ENCODE measurements at places on chromosomes 12 and 14.

DNA sequence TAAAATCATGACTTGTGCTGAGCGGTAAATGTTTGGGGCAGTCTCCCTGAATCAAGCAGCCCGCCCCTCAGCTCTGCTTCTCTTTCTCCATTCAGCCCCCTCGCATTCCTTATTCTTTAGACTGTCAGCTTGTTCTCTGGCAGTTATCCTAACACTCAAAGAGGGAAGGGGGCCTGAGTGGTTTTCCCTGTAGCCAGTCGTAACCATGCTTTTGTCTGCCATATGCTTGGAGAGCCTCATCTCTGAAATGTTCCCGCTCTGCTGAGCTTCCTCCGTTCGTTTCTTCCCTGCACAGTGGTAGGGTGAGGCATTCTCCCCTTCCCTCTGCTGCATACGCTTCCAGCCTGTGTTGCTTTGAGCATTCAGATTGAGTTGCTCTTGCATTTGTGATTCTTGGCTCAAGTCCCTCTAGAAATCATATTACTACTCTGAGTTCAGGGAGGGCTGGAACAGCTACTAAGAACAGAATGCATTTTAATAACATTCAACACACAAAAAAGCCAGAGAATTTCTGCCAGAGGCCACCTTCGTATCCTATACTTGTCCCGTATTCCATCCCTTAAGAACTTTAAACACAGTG, 119.7 kb downstream of the FBXL14 start:
- no peak for DNase-seq

DNA sequence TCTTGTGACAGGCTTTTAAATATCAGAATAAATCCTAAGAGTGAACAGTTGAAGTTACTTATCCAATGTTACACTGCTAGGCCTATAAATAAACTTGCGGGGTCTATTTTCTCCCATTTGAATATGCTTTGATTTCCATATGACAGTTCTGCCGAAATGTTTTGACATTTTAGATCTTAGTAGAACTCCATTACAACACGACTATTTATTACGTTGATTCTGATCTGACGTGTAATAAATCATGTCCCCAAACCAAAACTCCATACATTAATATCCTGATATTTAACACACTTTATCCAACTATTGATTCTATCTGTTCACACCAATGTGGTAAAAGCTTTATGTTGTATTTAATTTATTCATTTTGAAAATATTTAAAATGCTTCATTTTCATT, 16.1 kb upstream of the NEMF start:
- DNase-seq: no peak

DNA sequence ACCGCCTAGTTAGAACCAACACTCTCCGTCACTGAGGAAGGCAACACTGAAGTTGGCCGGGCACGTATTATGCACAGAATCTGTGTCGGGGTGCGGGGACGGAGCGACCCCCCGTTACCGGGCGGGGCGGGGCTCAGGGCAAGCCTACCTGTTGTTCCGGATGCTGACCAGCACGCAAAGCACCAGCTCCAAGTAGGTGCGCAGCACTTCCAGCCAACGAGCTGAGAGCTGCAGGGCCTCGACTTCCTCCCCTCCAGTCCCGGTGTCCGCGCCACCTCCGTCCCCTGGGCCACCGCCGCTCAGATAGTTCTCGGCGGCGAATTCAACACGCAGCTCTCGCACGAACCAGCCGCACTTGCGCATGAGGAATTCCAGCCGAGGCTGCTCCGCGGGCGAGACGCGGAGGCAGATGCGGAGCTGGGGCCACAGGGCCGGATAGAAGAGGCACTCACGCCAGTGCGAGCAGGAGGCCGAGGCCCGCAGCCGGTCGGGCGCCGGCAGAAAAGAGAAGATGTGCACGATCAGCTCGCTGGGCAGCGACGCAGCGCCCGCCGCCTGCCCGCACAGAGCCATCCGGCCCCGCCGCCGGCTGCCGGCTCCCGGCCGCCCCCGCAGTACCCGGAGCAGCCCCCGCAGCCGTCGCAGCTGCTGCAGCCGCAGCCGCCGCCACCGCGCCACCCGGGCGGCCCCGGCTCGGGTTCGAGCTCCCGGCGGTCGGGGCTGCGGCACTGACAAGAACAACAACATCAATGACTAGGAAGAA, 636 bp downstream of the FBXO33 start:
- DNase-seq: peak; percentile 57

- DNase-seq: peak; percentile 94
Observed at GRCh38 chr12:54358945-54359761, 5.1 kb downstream of the GPR84 start.

- DNase-seq: no peak
Observed at GRCh38 chr12:54658306-54659264, 10.4 kb upstream of the DCD start.

- DNase-seq: no peak
Observed at GRCh38 chr12:57853864-57854556, 7.5 kb upstream of the CTDSP2 start.

DNA sequence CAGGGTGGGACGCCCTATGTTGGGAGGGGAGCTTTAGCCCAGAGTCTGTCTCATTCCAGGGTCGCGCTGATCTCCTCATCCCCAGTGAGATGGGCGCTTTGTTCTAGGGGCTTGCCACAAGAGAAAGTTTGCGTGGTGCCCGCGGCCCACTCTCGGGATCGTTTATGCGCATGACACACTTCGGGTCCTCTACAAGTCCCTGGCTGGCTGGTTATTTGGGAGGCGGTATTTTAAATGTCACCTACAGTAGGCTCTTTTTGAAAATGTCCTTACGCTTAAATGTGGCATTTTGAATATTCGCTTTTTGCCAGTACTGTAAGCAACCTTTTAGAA, 541 bp downstream of the GOLT1B start:
- DNase-seq: peak; percentile 30

DNA sequence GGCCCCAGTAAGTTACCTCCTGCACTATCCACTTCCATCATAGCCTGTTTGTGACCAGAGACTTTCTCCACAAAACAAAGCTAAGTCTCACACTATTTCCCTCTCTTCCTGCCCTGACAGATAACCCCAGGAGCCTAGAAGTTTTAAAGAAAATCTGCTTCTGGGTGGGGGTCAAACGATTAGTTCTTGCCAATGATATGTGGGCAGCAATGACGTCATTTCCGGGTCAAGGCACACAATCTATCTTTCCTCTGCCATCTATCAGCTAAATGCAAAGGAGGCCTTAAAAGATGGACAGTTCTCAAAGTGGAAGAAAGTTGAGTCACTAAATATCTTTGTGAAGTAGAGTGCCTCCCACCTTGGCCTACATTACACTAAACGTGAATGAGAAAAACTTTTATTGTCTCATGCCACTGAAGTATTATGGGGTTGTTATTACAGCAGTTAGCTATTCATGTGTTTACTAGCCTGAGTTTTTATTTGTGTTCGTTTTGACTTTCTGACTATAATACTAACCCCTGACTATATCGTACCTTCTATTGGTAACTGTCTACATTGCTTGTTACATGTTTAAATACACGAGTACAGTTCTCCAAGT, 86.2 kb downstream of the DENND5B start:
- DNase-seq: no peak

DNA sequence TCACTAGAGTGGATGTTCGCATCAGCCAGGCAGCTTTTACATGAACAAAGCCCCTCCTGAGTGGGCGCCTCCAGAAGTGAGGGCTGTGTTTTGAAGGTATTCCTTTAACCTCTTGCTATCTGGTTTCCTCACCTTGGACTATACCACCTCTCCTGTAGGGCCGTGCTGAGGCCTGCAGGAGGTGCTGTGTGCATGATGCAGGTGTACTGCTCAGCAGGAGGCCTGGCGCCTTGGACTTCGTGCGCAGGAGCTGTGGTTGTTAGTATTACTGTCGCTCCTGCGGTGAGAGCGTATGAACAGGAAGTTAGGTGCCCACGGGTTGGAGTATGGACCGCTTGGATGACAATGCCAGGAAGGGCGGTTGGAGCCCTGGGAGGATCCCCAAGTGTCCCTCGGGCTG, 130.7 kb downstream of the TSPAN9 start:
- DNase-seq: no peak

DNA sequence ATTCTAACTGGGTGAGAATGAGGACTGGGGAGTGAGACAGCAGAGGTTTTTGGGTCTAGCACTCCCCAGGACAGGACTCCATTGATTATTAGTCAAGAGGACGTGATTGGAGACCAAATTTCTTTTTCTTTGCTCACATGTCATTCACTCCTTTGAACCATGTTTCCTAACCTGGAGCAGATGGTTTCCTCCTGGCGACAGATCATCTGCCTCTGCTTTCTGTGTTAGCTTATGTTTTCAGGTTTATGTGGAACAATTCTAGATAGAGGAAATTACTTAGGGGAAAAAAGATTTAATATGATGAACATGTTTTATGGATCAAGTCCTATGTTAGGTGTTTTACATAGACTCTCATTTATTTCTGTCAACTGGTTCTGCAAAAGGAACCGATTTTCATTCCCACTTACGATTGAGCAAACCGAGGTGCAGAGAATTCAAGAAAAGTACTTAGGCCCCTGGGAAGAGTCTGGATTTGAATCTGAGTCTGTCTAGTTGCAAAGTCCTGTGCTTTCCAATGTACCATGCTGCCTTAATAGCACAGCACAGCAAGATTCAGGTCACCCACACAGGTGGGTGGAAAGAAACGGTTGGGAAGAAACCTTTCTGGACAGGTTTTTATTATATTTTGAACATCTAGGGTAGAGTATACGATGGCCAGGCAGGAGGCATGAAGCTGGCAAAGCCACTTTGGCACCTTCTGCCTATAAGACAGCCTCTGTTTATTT, 30.8 kb downstream of the SMOC1 start:
- DNase-seq: no peak

DNA sequence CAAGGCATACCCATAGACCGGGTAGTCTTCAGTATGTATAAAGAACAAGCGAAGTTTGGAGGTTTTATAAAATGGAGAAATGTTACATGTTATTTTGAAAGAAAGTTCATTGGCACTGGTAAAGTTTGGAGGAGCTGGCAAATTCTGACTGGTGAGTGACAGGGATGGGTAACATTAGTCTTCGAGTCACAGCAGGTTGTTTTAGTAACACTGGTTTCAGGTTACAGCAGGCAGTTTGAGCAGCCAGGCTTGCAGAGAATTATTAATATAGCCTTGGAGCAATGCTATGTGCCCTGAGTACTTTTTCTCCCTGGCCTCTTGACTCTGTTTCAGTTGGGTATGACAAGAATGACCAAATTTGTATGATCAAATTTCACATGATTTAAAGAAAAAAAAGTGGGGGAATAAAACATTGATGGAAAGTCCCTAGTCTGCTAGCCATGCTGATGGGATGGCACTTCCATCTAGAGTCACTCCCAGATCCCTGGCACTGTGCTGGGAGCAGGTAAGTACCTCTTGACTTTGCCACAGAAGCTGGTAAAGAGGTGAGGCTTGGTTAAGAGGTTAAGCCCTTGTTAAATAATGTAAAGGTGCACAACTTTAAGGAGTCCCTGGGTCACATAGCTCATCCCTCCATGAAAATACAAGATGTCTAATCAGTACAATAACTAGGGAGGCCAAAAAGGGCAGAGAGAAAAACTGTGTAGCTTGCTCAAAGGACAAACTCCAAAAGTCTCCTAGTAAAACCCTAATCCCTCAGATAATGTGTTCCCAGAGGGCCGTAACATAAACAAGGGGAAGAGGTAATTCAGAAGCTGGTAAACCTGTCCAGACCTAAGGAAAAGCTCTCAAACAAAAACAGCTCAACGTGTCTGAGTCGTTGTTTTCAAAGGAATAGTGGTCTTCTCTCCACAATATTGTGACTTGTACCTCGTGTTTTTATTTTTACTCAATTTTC, 12.7 kb upstream of the SVOP start:
- DNase-seq: no peak

DNA sequence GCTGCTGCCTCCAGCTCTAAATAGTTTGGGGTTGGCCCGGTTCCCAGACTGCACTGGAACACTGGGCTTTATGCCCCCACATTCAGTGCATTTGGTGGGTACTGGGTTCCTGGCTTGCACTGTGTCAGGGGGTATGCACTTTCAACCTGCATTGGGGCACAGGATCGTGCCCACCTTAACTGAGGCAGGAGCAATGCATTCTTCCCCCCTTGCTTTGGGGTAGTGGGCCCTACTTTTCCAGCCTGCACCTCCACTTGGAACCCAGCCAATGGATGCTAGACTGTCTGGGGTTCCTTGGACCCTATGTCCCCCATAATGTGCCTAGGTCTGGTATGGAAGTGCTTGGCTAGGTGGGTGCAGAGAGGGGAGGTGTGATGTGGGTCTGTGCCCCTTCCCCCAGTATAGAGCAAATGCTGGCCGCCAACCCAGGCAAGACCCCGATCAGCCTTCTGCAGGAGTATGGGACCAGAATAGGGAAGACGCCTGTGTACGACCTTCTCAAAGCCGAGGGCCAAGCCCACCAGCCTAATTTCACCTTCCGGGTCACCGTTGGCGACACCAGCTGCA, 615 bp downstream of the TARBP2 start:
- DNase-seq: no peak

GRCh38 chr14:91324606-91325575, 80.4 kb upstream of the GPR68 start:
- DNase-seq: no peak

DNA sequence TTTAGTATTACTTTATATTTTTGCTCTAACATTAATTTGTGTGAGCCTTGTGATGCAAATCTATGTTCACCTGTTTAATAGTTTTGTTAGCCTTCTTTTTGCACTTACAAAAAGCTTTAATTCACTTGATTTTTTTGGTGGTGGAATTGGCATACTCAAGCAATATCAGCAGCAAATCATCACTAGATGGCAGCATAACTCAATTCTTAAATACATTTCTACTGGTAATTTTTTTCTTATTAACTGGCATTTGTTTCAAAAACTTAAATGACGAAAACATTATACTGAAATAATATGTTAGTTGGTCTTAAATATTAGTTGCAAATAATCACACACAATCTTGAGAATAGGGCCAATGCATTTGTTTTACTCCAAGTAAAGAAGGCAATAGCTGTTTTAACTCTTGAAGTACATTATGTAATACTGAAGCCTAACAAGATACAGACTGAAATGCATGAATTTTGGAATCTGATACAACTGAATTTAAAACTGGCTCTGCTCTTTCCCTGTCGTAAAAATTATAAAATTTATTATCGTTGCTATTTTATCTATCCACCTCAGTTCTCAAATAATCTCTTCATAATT, 151.5 kb downstream of the ATXN7L3B start:
- DNase-seq: no peak

DNA sequence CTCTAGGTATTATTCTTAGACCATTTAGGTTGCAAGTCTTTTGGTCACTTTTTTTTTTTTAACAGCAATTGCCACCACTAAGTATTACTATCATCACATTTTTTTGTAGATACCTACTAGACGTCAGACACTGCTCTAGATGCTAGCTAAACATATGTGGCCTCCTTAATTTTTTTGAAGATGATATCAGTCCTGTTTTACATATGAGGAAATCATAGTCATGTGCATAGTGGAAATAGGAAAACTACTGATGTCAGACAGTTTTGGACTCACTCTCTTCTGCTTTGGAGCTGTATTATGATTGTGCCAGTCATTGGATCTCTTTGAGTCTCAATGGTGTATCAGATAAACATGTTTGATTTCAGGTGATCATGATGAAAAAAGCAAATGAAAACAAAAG, 304.3 kb downstream of the DIO2 start:
- DNase-seq: no peak

DNA sequence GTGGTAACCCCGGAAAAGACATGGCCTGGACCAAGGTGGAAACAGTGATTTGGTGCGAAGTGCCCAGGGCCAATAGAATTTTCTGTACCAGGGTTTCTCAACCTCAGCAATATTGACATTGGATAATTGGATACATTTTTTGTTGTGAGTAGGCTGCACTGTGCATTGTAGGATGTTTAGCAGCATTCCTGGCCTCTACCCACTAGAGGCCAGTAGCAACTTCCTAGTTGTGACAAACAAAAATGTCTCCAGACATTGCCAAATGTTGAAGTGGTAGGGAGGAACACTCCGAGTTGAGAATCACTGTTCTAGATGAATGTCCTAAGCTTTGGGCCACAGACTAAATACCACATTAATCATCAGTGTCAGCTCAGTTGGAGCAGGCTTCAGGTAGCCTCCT, 6.2 kb upstream of the CGRRF1 start:
- DNase-seq: no peak

Measured in stimulated activated naive CD4-positive, alpha-beta T cell (primary cell).